Aorta (tissue), 5 donors: ENCODE measurements at places on chromosomes 1 and 21.

GRCh38 chr1:46575300-46575699, 23.9 kb upstream of the KNCN start:
- DNase-seq, result no peak

DNA sequence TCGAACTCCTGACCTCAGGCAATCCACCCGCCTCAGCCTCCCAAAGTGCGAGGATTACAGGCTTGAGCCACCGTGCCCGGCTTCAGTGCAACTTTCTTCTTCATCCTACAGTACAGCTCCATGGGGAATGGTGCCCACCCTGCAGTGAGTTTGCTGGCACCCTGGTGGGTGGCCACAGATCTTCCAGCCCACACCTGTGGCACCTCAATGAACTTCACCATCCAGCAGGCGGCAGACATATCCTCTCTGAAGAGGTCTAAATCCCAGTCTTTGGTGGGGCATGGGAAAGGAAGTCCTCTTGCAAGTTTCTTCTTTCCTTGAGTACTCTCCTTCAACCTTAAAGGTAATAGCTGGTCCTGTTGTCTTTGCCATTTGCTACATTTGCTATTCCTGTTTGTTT, 18.1 kb upstream of the ZBTB8A start:
- DNase-seq, result no peak

GRCh38 chr1:164577291-164577690, 18.3 kb downstream of the PBX1 start:
- DNase-seq, result no peak

DNA sequence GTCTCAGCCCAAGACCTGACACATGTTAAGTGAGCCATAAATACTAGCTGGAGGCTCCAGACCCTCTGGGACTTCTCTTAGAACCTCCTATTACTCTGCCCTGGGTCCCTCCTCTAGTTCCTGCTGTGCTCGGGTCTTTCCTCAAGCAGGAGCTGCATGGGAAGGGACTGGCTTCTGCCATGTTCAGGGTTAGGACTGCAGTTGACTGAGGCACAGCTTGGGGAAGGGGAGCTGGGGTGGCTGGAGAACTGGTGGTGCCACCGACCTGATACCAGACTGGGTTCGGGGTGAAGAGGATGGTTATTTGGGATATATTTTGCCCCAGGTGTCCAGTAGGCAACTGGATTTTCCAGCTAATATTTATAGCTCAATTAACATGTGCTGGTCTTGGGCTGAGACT, 15.7 kb downstream of the HYI start:
- DNase-seq, result no peak

- DNase-seq, result no peak
Measured at GRCh38 chr1:18938707-18939070, 17.8 kb downstream of the IFFO2 start.

- no peak for DNase-seq
Measured at GRCh38 chr1:78136680-78137079, 90.9 kb downstream of the GIPC2 start.

DNA sequence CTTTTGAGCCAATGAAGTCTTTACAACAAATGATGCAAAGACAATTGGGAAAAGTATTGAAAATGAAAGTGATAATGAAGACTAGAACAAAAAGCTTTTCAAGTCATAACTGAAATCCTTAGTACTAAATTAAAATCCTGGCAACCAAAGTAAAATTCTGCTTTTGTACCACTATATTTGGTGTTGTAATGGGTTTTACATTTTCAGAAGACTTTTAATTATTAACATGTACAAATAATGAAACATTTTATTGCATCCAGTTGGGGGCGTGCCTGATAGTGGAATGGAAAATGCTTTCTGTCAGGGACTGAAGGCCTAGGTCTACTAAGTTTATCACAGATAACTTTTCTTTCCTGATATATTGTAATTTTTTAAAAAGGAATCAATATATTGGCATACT, 89.4 kb downstream of the SDCCAG8 start:
- no peak for DNase-seq

GRCh38 chr1:218317061-218317460, 28.1 kb upstream of the TGFB2 start:
- no peak for DNase-seq

DNA sequence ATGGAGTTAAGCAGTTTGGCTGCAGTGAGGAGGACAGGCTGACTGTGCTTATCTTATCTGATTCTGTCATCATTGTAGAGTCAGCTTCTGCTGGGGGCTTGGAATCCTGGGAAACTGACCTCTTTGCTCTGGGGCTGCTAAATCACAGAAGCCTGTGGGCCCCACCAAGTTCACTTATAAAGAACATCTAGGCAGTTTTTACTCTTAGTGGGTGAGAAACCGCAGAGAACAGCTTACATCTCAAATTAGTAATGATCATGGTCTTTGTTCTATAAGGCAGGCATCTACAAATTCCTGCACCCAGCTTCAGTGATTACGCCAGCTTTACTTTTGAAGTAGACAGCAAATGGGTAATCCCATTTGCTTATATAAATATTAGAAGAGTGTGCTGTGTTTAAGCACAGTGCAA, 75.7 kb downstream of the ZC3H11B start:
- DNase-seq, result no peak

GRCh38 chr1:68758666-68759209, 261.9 kb upstream of the DEPDC1 start:
- DNase-seq, result no peak

DNA sequence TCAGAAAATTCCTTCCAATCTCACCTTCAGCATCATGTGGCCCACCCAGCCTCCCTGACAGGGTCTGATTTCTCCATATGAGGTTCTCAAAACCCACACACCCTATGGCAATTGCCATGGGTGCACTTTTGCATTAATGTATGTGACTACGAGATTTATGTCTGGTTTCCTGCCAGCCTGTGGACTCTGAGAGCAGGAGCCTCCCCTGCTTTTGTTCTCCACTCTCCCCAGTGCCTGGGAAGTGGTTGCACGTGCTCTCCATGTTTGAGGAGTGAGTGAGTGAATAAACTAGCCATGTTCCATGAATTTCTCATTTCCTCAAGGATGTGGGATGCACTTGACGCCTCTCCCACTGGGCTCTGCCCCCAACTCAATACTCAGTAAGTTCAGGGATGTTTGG, 91.2 kb downstream of the ACTL8 start:
- DNase-seq, result no peak

GRCh38 chr21:40689217-40689616, 157.7 kb downstream of the DSCAM start:
- DNase-seq, result no peak

- no peak for DNase-seq
Measured at GRCh38 chr1:113141650-113142473, 68.9 kb downstream of the LRIG2 start.

DNA sequence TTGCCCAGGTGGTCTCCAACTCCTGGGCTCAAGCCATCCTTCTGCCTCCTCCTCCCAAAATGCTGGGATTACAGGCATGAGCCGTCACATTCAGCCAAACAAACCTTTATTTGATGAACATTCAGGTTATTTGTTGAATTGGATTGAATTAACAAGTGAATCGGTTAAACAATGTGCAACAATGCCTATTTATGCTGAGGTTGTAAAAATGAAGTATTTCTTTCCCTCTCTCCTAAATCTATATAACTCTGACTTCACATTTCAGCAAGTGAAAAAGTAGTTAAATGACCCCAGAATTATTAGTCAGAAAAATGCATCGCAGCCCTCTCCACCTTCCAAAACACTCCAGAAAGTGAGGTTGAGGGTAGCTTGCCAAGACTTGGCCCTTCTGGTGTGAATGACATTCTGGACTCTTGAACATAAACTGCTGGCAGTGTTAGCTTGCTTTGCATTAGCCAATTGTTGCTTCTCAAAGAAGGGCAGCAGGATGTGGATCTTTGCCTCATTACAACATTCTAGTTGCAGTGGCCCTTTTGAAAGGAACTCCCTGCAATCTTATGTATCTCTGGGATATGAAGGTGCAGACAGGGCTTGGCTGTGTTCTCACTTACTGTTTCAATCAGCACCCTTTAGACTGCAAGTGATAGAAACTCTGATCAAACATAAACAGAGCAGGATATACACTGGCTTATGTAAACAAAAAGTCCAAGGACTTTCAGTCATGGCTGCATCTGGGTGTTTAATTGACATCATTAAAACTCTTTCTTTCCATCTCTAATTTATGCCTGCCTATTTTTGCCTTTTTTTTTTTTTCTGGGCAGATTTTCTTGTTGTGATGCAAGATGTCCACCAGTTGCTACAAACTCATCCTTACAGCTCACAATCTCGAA, 22.4 kb downstream of the EDN2 start:
- DNase-seq, result no peak

GRCh38 chr1:168792592-168793125, 63.7 kb upstream of the DPT start:
- no peak for DNase-seq

DNA sequence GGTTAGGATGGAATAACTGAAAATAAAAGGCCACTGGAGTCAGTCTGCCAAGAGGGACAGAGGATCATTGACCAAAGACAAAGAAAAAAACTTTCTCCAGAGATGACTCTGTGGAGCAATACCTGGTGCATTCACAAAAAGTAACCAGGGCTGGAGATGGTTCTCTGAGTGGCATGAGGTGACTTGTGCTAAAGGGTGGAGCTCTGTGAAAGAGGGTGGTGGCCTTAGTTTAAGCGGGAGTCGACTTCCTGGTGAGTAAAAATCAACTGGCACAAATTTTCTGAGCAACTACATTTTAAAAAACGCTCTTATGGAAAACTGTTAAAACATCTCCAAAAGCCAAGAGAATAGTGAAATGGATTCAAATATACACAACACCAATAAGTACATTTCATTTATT, 10.0 kb downstream of the NHLH2 start:
- no peak for DNase-seq

DNA sequence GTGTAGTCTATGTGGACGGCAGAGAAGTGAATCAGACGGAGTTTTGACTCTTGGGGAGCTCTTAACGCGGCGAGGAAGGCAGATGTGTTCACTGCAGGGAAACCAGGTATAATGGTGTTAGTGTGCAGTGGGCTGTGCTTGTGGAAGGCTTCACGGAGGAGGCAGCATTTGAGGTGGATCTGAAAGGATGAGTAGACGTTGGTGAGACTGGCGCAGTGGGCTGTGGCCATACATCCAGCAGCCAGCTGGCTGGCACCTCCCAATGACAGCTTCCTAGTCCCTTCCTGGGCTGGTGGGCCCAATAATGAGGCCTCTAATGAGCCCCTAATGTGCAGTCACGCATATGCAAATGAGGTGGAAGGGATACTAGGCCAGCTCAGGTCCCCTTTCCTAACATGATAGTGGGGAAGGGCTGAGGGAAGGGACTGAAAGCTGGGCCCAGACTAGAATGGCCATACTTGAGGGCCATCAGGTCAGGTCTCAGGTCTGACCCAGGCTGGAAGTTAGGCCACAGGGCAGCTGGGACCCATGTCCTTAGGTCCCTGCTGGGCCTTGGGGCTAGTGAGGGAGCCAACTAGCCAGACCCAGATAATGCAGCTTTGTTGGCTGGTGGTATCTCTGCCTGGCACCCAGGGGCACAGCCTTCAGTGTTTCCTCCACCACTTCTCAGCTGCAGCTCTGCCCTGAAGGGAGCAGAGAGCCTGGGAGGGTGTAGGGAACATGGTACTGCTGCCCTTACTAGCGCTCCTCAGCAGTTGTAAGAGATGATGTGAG, 3.8 kb downstream of the MAP7D1 start:
- DNase-seq, result no peak

DNA sequence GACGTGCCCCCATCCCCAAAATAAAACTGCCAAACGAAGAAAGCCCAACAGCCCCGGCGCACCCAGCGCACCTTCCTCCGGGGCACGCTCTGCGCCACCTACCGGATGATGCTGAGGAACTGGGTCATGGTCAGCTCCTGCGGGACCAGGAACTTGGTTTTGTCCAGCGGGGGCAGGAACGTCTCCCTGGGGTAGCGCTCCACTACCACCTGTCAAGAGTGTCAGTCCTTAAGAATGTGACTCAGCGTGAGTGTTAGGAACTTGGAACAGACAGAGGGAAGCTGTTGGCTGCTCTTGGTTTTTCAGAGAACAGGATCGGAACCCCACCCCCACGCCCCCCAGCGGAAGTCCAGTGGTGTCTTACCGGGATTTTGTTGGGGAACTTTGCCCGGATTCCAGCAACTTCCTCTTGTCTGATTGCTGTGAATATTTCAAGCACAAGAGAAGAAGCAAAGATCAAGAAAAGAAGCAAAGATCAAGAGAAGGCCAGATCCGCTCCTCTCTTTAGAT, 431 bp downstream of the MAP1LC3C start:
- peak; percentile 84 for DNase-seq

- DNase-seq, result no peak
Measured at GRCh38 chr1:21097729-21098128, 79.0 kb downstream of the EIF4G3 start.

- DNase-seq, result no peak
Measured at GRCh38 chr1:165793951-165794350, 25.3 kb upstream of the TMCO1 start.

DNA sequence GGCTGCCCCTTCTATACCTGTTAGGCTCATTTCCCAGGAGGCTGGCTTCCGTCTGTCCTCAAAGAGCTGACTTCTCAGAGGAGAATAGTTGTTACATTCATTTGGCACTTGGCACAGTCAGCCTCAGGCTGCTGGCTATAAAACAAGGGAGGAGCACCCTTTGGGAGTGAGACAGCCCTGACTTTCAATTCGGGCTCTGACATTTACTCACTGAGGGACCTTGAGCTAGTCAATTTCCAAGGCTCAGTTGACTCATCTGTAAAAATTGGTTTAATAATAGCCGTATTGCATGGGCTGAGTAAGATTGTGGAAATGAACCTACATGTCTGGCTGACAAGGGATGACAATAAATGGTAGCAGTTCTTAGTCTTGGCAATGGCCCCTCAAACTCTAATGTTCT, 13.7 kb downstream of the ALX3 start:
- peak; percentile 35 for DNase-seq

- no peak for DNase-seq
Measured at GRCh38 chr1:84775535-84775920, 85.3 kb upstream of the SSX2IP start.

GRCh38 chr1:173062150-173062938, 11.6 kb upstream of the TNFSF18 start:
- DNase-seq, result no peak

- no peak for DNase-seq
Measured at GRCh38 chr1:24830680-24831272, 85.5 kb downstream of the CLIC4 start.

DNA sequence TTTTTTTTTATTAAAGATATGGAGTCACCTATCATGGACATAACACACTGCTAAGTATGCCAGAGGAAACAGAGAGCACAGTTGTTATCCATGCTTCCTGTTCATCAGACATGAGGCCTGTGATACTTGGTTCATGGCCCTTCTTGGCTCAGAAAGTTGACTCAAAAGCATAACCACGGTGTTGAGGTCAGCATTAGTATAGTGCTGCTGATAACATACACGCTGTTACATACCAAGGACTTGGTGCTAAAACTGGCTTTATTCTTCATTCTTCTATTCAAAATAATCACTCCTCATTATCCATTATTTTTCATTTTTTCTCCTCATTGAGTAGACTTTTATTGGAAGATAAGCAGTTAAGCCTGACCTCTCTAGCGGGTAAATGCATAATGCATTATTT, 464.1 kb downstream of the ADGRL2 start:
- DNase-seq, result no peak

DNA sequence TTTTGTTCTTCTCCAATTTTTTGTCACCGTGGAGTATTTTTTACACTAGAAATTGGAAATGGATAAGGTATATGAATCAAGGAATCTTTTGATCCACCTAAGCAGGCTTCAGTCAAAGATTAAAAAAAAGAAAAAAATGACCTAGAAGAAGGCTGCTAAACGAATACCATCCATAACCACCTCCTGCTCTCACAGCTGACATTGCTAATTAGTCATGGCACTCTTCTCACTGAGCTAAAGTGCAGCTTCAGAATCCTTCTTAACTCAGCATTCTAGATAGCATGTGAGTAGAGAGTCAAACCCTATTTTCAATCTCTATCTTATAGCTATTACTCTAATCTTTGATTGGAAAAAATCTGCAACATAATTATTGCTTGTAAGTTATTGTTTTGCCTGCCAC, 40.2 kb upstream of the ST6GALNAC5 start:
- DNase-seq, result no peak
